Stimulated activated CD4-positive, alpha-beta T cell treated with anti-CD3 and anti-CD28 coated beads, Interleukin-12 subunit alpha, Interleukin-12 subunit beta, amount 100 ng/mL, for 4 hours (primary cell): ENCODE measurements at places on chromosomes 6 and 20.

DNA sequence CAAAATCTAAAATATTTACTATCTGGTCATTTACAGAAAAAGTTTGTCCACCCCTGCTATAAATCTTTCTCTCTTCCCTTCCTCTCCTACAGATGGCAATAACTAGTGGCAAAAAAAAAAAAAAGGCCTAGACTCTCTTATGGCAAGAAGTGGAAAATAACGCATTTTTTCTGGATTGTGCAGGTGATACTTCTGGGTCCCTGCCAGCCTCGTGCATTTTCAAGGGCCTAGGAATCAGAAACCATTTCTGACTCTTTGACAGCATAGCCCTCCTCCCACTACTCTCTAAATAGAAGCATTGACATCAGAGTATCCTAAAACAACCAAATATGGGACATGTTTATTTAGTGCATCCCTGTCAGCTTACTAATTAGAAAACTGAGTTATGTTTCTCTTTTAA, 251.0 kb downstream of the KHDC1L start:
- DNase-seq = no peak

DNA sequence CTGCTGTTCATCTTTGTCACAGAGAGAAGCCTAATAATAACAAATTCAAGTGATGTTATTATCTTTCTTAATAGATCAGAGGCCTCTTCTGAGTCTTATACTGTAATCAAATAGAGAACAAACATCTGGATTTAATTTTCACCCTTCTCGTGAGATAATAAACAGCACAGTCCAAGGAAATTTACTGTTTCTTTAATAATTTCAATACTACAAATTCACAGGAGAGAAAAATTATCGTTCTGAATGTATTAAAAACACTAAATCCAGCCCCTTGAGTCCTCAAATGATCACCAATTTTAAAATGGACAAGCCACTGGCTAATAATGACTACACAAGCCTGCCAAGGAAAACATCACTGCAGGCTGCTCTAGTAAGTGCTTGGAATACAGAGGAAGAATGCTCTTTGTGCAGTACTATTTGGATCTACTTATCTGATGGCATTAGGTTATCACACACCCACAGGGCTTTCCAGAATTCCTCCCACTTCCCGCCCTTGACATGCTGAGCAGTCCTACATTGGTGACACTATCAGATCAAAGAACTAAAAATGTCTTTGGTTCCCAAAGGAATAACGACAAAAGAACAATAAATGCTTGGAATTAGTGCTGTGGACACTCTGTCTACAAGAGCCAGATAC, 38.1 kb downstream of the SYNE1 start:
- DNase-seq = no peak

GRCh38 chr20:32606107-32606506, 21.0 kb upstream of the NOL4L start:
- DNase-seq = no peak

GRCh38 chr20:62415354-62416111, 8.4 kb upstream of the CABLES2 start:
- DNase-seq = no peak

GRCh38 chr6:124494956-124495664, 467.1 kb upstream of the RNF217 start:
- DNase-seq = no peak

DNA sequence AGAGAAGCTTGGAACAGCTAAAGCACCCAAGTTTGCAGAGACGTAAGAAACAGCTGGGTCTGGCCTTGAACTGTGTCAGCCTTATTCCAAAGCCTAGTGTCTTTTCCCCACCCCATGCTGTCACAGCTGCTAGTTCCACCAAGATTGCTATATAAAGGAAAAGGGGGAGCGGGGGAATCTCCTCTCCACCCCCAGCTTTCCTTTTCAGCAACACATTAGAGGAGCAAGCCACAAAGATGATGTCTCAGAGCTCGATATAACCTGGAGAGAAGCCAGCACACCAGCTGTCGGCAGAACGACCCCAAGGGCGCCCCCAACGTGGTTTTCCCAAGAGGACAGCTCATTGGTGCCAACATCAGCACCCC, 36.5 kb downstream of the ATP9A start:
- no peak for DNase-seq

DNA sequence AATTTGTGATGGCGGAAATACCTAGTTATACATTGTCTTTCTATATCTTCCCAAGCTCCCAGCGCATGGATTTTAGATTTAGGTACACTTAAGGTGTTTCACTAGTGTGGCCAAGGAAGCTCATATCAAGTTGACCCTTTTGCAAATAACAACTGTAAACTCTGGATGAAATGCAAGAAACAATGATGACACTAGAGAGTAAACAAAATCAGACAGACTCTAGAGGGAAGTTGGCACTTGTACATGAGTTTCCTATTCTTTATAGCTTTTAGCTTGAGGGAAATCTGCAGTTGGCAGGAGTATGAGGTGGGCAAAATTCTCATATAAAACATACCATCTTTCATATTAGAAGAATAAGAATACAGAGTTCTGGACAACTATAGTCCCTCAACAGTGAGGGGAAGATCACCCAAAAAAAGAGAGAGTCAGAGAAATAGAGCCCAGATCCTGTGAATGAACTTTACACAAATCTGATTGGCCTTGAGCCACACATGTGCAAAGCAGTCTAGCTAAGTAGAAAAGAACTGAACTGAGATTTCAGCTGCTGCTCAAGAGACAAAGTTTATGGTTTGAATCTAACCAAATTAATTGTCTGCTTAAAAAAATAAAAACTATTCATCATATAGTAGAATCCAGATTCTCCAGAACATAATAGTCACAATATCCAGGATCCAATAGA, 26.1 kb downstream of the TXLNB start:
- DNase-seq = no peak

DNA sequence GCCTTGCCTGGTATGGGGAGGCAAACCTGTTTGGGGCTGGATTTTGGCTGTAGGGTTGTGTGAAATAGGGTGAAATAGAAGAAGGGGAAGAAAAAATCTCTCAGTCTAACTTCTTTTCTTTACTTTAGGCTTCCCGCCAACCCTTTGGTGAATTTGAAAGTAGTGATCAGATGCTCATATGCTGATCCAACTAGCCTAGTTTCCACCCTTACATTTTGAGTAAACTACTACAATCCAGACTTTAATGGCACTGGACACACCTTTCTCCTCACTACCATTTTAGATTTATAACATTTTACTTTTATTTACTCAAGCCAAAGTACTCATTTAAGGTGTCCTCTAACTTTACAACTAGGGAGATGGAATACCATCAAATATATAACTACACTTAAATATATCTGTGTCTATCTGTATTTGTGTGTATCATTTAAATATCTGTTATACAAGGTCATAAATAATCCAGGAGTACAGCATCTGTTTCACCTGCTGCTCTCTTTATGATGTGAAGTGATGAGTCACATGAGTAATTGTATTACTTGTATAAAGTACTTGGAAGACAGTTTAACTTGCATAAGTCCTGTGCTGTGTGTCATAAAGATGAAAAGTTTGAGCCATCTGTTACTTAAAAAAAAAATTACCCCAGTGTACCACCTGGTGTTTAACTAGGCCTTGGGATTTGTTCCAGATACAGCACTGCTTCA, 172.1 kb downstream of the CDKAL1 start:
- no peak for DNase-seq

- DNase-seq = no peak
Observed at GRCh38 chr6:124800222-124800621, 162.0 kb upstream of the RNF217 start.

GRCh38 chr6:55678330-55679224, 99.6 kb upstream of the HMGCLL1 start:
- no peak for DNase-seq

GRCh38 chr20:2799688-2800520, 523 bp downstream of the CPXM1 start:
- no peak for DNase-seq

- no peak for DNase-seq
Observed at GRCh38 chr6:24079076-24079475, 46.9 kb upstream of the NRSN1 start.

DNA sequence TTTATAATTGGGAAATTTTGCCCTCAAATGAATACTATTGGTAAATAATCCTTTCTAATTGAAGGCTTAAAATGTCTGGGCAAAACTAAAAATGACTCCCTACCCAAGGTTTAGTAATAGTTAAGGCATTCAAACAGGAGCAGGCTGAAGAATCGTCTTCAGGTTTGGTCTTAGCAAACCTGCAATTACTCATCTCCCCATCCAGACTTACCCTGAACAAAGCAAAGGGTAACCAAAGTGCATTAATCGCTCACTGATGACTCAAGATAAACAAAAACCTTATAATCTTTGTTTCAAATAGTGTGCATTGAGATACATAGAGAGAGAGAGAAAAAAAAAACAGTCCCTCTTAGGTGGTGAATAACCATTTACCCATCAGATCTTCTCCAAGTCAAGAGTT, 225.5 kb downstream of the BMP2 start:
- DNase-seq = no peak

GRCh38 chr6:166483026-166483425, 100.3 kb upstream of the MPC1 start:
- DNase-seq = no peak

GRCh38 chr6:159540152-159540551, 152.9 kb downstream of the SOD2 start:
- no peak for DNase-seq

GRCh38 chr6:39451831-39452230, 129.3 kb upstream of the KCNK16 start:
- no peak for DNase-seq

DNA sequence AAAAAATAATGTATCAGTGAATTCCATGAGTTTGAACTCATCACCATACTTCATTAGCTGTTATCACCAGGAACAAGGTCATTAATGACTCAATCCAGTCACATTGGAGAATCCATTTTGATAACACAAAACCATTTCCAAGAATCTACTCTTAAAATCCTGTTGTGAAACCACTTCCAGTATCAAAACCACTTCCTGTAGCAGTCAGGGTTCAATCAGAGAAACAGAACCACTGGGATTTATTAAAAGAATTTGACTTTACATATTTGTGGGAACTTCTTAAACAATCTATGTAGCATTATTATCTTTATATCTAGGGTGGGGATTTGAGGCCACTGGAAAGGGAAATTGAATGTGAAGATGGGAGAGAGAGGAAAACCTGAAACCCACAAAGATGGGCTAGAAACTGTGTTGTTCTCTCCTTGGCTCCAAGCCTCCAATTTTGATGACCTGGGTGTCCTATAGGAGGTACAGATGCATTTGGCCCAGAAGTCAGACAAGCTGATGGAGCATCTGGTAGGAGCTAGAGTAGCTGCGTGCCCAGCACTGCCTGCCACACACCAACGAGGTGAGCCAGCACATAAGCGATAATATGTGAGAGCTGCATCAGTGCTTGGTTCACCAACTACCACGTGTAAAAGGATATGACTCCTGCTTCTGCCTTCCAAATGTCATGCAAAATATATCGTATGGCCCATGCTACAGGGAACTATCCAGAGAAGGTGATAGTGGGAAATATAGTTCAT, 117.0 kb downstream of the TMEM200A start:
- no peak for DNase-seq

- DNase-seq = no peak
Observed at GRCh38 chr6:96276856-96277255, 244.8 kb upstream of the UFL1 start.

- peak; percentile 48 for DNase-seq
Observed at GRCh38 chr6:26311385-26312095, 53.5 kb upstream of the BTN3A2 start.

- no peak for DNase-seq
Observed at GRCh38 chr6:1606780-1607515, 2.8 kb upstream of the FOXC1 start.

- peak; percentile 52 for DNase-seq
Observed at GRCh38 chr6:44297063-44298038, 15.8 kb downstream of the AARS2 start.

DNA sequence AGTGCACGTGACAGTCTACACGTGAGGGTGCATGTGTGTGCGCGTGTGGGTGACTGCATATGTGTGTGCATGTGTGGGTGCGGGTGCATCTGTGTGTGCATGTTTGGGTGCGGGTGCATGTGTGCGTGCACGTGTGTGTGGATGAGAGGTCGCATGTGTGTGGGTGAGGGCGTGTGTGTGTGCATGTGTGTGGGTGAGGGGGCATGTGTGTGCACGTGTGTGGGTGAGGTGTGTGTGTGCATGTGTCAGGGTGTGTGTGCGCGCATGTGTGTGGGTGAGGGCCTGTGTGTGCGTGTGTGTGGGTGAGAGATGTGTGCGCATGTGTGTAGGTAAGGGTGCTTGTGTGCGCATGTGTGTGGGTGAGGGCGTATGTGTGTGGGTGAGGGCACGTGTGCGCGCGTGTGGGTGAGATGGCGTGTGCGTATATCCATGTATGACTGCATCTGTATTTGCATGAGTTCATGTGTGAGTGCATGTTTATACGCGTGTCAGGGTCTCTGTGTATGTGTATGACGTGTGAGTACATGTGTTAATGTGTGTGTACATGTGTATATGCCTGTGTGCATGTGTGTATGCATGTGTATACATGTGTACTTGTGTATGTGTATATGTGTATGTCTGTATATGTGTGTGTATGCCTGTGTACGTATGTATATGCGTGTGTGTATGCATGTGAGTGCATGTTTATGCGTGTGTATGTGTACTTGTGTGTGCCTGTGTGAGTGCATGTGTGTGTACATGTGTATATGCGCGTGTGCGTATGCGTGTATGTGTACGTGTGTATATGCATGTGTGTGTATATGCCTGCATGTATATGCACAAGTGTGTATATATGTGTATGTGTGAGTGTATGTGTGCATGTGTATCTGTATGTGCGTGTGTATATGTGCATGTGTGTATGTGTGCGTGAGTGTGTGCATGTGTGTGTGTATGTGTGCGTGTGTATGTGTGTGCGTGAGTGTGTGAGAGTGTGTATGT, 4.1 kb upstream of the LIME1 start:
- no peak for DNase-seq

- DNase-seq = no peak
Observed at GRCh38 chr6:107192830-107193229, 77.5 kb upstream of the BEND3 start.

DNA sequence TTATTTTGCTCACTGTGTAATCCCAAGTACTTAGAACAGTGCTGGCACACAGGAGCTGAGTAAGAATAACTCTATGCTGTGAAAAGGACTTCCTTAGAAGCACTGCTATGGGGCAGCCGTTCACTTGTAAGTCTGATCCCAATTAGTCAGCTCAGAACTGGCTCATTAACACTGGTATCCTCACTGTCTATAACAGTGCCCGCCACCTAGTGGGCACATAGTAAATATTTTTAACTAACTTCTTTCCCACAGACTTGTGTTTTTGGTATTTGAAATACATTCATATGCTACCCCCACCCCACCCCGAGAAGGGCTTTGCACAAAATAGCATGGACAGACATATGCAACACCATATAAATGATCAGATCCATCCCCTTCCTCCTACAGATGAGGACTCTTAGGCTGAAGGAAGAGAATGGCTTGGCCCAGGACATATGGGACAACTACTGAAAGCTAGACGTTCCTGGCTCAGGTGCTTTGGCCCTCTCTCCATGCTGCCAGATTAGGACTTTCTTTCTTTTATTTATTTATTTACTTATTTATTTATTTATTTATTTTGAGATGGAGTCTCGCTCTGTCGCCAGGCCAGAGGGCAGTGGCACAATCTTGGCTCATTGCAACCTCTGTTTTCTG, 47.1 kb downstream of the DST start:
- DNase-seq = peak; percentile 37

- DNase-seq = no peak
Observed at GRCh38 chr6:167817729-167818128, 9.0 kb upstream of the AFDN start.

- DNase-seq = no peak
Observed at GRCh38 chr6:168182366-168182765, 103.4 kb upstream of the FRMD1 start.

GRCh38 chr20:44691424-44692423, 23.4 kb upstream of the CCN5 start:
- DNase-seq = no peak

- no peak for DNase-seq
Observed at GRCh38 chr6:32164295-32164694, at the start of gene EGFL8. Gene EGFL8 (plus strand): TSS chr6:32164595. CDS start chr6:32166166, 1,571 bp downstream.
